ENCODE measurements at places on chromosomes 7 and 10.

DNA sequence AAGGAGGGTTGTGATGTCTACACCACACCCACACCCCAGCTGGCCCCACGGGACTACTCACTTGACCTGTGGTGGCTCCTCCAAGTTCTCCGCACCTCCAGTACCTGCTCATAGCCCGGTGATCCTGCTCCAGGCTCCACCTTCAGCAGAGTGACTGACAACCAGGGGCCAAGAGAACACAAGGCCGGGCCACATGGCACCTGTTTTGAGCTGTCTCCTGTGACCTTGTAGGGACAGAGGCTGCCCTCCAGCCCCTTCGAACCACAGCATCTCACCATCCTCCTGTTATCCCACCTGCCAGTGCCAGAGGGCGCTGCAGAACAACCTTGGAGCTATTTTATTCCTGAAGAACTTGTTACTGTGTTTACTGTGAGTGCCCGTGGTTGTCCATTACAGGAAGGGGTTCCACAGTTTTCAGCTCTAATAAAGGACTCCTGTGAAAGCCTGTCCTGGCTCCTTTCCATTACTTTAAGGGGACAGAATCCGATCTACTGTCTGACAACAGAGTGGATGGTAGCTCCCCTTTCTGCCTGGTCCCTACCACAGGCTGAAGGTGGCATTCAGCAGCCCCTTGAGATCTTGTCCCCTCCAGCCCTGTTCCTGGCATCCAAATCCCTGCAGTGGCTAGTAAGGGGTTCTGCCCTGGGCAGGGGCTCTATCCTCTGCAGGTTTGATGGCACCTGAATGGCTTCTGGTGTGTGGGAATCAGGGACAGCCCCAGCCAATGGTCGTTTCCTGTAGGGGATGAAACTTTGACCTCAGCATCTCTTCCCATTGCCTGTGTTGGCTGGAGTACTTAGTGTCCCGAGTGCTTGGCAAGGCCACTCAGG, 50.8 kb downstream of the C10orf120 start:
- no peak for DNase-seq

- DNase-seq = no peak
Measured at GRCh38 chr7:151837285-151838042, 39.5 kb downstream of the PRKAG2 start.

DNA sequence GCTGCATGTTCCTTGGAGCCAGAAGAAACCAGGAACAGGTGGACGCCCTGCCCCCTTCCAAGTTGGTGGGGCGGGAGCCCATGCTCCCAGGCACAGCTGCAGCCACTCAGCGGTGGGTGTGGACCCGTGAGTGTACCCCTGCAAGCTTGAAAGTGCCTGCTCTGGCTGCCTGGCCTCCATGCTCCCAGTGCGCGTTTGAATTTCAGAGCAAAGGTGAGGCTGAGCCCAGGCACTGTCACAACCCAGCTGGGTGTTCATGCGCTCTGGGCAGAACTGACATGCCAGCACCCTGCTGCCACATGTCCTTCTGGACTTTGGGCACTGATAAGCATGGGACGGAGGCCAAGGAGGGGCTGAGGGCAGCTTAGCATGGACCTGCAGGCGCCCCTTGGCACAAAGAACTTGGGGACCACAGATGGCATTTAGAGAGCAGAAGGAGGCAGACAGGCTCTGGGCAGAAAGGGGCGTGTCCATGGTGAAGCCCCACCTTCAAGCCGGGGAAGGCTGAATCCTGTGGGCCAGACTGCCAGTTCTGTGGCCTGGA, 402.0 kb upstream of the NRG3 start:
- no peak for DNase-seq

DNA sequence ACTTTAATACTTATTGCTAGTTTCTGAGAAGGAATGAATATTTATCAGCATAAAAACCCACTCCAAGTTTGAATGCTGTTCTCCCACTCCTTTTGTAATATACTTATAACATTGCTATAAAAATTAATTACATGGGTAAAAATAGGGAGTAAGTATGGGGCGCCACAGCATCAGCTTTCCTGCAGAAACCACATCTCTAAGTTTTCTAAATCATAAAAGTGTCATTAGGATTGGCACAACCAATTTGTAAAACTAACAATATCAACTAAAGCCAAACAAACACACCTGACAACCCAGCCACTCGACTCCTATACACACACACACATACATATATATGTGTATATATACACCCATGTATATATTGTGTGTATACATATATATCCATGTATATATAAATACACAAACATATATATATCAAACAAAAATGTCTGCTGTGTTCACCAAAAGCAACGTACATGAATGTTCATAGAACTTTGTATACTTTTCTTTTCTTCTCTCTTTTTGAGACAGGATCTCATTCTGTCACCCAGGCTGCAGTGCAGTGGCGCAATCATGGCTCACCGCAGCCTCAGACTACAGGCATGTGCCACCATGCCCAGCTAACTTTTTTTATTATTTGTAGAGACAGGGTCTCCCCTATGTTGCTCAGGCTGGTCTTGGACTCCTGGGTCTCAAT, 14.8 kb upstream of the LRRC17 start:
- DNase-seq = no peak

DNA sequence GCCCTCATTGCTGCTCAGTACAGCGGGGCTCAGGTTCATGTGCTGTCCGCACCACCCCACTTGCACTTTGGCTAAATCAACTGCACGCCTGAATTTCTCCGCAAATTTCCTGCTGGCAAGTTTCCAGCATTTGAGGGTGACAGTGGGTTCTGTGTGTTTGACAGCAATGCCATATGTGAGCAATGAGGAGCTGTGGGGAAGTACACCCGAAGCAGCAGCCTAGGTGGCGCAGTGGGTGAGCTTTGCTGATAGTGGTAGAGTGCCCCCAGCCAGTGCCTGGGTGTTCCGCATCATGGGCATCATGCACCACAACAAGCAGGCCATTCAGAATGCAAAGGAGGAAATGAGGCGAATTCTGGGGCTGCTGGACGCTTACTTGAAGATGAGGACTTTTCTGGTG, 103.9 kb upstream of the POT1 start:
- DNase-seq = no peak

- DNase-seq = peak; percentile 70
Measured at GRCh38 chr7:138001529-138002095, at the start of gene CREB3L2. TSS of gene CREB3L2 (minus strand) at chr7:138002086. CDS start at chr7:138001705, 381 bp downstream.

- DNase-seq = no peak
Measured at GRCh38 chr10:87760195-87760905, 57.7 kb downstream of the ATAD1 start.

DNA sequence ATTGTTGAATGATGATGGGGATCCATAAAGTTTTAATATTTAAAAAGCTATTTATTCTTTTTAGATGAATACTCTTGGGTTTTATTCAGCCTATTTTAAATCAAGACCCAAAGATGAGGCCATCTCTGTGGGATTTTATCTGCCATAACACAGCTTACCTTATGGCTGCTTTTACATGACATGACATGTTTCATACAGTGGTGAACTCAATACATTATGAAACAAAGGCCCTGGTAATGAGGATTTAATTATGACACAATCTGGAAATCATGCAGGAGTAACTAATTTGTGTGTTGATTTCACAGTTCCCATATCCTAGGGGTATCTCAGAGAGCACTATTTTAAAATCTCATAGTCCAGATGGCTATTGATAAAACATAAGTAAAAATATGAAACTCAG, 661.8 kb upstream of the FZD8 start:
- no peak for DNase-seq

DNA sequence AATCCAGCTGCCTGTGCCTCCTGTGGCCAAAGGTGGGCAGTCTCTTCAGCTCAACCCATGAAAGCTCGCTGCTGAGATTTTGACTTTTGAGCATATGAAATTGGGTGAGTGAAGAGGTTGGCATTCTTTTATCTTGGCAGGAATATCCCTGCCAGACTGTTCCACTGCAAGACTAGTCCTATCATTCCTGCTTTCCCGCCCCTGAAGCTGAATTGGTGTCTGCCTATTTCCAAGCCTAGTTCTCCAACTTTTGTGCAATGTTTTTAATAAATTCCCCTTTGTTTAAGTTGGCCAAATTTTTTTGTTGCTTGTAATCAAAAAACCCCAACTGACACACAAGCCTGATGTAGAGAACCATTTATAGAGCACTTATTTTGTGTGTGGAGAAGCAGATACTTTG, 34.8 kb upstream of the BICC1 start:
- DNase-seq = no peak

DNA sequence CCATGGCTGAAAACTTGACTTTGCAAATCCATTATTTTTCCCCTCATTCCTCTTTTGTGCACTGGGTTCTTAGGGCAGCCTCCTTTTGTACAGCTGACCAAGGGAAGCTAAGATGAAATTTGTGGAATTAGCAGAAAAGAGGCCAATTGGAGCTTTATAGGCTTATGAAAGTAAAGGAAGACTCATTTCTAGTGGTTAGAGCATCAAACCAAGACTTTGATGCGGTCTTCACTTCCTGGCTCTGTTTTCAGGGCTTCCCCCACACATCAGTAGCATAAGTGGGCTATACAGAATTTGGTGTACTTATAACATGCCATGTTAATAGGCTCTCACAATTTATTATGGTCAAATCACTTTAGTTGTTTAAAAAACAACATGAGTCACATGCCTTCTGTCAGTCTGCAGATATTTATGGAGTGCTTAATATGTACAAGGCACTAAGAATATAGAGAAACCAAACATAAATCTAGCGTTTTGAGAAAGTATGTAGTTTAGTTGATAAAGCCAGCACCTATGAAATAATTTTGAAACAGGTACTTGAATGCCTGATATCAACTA, 5.7 kb downstream of the AUTS2 start:
- peak; percentile 35 for DNase-seq

DNA sequence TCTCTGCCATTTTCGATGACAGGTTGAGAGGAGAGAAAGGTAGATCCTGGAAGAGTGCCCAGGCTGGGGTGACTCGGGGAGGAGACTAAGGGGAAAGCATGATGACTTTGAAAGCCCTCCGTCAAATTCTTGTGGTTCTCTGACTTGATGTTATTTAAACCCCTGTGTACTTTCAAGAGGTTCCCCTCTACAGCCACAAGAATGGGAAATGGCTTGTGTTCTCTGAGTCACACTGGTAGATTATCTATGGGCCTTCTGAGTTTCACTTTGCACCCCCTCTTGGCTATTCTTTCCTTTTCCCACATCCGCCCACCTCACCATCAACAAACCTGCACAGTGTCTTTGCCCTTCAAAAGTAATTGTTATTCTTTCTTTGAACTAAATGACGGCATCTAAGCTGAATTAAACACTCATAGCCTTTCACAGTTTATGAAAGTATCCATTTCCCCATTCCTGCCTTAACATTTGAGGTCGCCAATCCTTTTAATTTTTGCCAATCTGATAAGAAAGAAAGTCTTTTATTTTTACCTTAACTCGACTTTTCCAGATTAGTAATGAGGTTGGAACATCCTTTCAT, 24.1 kb downstream of the PRF1 start:
- peak; percentile 56 for DNase-seq

DNA sequence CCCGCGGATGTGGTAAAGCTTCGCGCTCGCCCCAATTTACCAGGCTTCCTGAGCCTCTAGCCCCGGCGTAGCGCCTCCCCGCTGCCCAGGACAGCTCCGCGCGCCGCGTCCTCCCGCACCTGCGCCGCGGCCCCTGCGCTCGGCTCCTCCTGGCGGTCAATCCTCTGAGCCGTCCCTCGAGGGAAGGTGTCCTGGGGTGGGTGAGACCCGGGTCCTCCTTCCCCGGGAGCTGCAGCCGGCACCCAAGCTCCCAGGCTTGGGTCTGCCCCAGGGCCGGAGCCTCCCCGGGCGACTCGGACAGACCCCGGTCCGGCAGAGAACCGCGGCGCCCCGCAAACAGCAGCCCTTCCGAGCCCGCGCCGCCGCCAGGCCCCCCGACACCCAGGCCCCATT, 512 bp downstream of the OSBPL3 start:
- DNase-seq = peak; percentile 80

DNA sequence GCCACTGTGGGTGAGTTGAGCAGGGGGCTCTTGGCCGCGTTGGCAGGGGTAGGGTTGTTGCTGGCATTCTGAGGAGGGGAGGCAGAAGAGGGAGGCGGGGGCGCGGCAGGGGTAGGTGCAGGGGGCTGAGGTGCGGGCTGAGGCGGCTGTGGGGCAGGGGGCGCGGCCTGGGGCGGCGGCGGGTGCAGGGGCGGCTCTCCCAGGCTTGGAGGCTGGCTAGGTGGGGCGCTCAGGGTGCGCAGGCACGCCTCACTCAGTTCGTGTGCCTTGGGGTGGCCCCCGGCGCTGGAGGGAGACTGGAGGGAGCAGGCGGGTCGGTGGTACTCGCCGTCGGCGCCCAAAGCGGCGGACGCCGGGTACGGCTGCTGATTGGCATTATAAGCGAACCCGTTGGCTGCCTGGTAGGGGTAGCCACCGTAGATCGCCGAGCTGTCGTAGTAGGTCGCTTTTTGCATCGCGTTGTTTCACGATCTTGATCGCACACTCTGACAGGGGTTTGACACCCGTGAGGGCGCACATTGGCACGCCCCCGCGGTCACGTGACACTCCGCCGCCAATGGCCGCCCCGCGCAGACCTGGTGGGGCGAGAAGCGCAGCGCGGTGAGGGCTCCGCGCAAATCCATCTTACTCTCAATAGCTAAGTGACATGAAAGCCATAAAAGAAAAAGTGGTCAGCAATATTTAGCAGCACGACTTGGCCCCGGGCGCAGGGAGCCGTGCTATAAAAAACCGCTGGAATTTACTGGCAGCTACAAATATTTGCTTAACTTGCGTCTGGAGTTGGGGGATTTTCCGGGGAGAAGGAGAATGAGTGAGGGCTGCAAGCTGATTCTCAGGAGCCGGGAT, 7.9 kb upstream of the HOXA2 start:
- no peak for DNase-seq

GRCh38 chr10:119658274-119658673, 7.1 kb downstream of the BAG3 start:
- DNase-seq = no peak

DNA sequence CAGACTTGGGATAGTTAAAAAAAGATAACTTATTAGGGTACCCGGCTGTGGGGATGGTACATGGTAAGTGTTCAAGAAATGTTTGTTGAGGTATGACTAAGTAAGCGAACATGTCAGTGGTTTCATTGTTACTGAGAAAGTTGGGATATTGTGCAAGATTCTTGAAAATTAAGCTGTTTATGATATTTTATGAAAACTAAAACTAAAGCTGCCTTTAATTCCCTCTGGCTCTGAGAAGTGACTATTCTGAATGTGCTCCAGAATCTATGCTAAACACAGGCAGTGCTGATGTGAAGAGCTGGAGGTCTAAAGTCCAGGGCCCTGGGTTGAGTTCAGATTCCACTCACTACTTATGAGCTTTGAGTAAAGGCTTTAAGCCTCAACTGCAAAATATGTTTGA, 72.9 kb downstream of the AOAH start:
- DNase-seq = no peak

- DNase-seq = no peak
Measured at GRCh38 chr10:131773370-131774343, 127.2 kb upstream of the PPP2R2D start.

- no peak for DNase-seq
Measured at GRCh38 chr7:132152131-132152889, 424.0 kb downstream of the PLXNA4 start.

- DNase-seq = peak; percentile 58
Measured at GRCh38 chr7:132394283-132395198, 181.7 kb downstream of the PLXNA4 start.

GRCh38 chr7:42597300-42597699, 314.6 kb downstream of the C7orf25 start:
- no peak for DNase-seq

GRCh38 chr10:20110125-20111100, 294.2 kb downstream of the PLXDC2 start:
- no peak for DNase-seq
